Caco-2 (cell line): ENCODE measurements at places on chromosomes 2 and 18. TPM values are rescaled to one million over a fixed set of nuclear protein-coding genes. Genes with fewer than 3 reads are reported as not detected.

- DNase-seq, result no peak
- no peaks in the 10 kb centered on the region for H3K27me3 ChIP-seq
- no peak overlapping the region for H3K27ac ChIP-seq
- H3K4me3 ChIP-seq, result no peak overlapping the region
Observed at GRCh38 chr2:241120440-241120839, 18.4 kb upstream of the MTERF4 start.

The AFF3 gene
- 0.05 and 0.19 TPM in 2 replicates for total RNA-seq

DNA sequence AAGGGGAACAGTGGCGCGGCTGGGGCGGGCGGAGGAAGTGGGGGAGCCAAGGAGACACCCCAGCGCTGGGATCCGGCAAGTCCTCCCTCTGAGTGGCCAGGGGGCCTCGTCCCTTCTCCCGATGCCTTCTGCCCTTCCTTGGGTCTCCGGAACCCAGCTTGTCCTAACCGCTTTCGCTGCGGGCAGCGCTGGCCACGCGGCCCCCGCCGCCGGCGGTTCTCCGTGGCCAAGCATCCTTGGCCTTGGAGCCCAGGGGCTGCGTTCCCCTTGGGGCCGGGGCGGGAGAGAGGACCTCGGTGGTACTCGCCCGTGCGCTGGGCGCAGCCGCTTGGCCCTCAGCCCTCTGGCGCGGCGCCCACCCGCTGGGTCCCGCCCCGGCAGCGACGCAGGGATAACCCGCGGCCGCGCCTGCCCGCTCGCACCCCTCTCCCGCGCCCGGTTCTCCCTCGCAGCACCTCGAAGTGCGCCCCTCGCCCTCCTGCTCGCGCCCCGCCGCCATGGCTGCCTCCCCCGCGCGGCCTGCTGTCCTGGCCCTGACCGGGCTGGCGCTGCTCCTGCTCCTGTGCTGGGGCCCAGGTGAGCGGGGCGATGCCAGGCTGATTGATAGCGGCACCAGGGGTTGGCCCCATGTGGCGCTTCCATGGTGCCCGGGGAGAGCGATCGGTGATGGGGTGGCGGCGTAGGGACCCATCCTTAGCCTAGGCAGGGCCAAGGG is 128.7 kb downstream of the UXS1 start:
- no peaks in the 10 kb centered on the region for H3K27me3 ChIP-seq
- no peak overlapping the region for H3K4me3 ChIP-seq
- no peaks in the 10 kb centered on the region for H3K4me1 ChIP-seq
- no peak overlapping the region for H3K27ac ChIP-seq

GRCh38 chr2:147420947-147421675 is 423.7 kb upstream of the ACVR2A start:
- no peak overlapping the region for H3K4me3 ChIP-seq
- no peaks in the 10 kb centered on the region for H3K36me3 ChIP-seq
- H3K27ac ChIP-seq, result no peak overlapping the region
- no peaks in the 10 kb centered on the region for H3K27me3 ChIP-seq
- no peak for DNase-seq

DNA sequence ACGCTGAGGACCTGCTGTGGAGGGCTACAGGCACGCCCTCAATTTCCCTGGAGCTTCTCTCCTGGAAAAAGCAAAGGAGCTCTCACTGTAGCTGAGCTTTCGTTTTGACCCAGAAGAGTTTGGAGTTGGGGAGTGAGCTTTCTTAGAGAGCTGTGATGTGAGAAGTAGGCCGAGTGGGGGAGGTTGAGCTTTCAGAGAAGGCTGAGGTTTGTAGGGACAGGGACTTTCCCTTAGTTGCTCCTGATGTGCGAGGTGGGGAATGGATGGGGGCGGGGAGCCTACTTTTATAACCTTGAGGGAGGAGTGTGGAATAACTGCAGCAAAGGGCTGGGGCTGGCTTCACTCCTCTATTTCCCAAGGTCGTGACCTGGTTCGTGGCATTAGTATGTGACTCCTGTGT is 47.1 kb downstream of the ZNF532 start:
- H3K27me3 ChIP-seq, result no peaks in the 10 kb centered on the region
- no peak for DNase-seq
- no peaks in the 10 kb centered on the region for H3K36me3 ChIP-seq
- H3K27ac ChIP-seq, result no peak overlapping the region

GRCh38 chr2:73117441-73117840 is 4.7 kb upstream of the RAB11FIP5 start:
- H3K4me1 ChIP-seq, result no peaks in the 10 kb centered on the region
- no peak overlapping the region for H3K4me3 ChIP-seq
- no peak for DNase-seq
- no peaks in the 10 kb centered on the region for H3K36me3 ChIP-seq

DNA sequence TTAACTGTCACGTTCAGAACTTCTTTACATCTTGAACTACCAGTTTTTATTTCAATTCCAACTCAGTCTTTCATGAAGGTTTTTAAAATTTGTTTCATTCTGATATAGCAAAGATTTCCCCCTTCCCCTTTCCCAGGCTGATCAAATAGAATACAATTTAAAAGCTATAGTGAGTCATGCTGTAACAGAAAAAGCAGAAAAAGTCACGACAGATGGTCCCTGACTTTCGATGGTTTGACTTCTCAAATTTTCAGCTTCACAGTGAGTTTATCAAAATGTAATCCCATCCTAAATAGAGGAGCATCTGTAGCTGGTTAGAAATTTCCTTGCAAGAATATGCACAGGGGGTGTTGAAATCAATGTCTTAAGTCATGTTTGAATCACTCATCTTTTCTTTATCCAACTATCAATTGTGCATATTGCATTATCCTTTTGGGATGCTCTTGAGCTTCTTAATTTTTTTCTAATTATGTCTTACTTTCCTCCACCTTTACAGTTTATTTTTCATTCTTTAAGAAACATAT is 500.3 kb downstream of the LRP1B start:
- H3K27ac ChIP-seq, result no peak overlapping the region
- no peaks in the 10 kb centered on the region for H3K27me3 ChIP-seq
- no peak for DNase-seq
- no peaks in the 10 kb centered on the region for H3K4me1 ChIP-seq

DNA sequence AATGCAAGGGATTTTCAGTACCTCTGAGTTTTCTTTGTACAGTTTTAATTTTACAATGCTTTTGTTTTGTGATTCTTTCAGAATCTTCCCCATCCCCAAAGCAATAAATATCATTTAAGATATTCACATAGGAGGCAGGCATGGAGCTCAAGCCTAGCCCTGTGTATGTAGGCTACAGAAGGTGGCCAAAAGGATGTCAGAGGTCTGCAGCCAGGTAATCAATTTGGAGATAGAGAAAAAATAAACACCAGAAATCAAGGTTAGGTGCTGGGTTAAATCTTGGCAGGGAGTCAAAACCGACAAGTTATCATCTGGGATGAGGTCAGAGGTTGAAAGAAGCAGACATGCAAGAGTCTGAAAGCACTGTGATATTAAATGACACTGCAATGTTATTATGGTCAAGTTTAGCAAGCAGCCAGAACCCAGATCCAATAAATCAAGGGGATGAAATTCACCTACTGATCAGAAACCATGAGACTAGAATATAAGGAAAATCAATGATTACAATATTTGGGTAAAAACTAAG is 45.1 kb upstream of the LRP1B start:
- no peak for DNase-seq
- no peaks in the 10 kb centered on the region for H3K27me3 ChIP-seq
- H3K36me3 ChIP-seq, result no peaks in the 10 kb centered on the region
- no peaks in the 10 kb centered on the region for H3K4me1 ChIP-seq
- H3K27ac ChIP-seq, result no peak overlapping the region
- H3K4me3 ChIP-seq, result no peak overlapping the region

GRCh38 chr18:63266888-63267790 is 52.4 kb downstream of the BCL2 start:
- DNase-seq, result no peak
- no peaks in the 10 kb centered on the region for H3K36me3 ChIP-seq
- peak overlapping the region; percentile 47 for H3K27ac ChIP-seq

The LRATD1 gene
- total RNA-seq, result 0.27 and 0.35 TPM in 2 replicates

DNA sequence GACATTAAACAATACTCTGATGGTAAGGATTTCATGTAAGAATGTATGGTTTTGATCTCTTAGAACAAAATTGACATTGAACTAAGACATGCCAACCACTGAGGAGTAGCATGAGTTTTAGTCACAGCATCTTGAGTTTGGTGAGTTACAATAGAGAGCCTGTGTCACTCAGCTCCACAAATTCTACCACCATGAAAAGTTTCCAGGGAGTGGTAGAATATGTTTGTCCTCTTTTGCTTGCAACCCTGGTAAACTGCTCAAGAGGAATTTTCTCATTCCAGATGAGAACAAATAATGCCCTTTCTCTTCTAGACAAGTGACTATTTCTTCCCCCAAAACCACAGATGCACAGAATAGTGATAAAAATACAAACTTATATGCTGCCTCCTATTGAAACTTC is 502.0 kb upstream of the VRK2 start:
- H3K4me3 ChIP-seq, result no peak overlapping the region
- H3K36me3 ChIP-seq, result no peaks in the 10 kb centered on the region
- no peak for DNase-seq

DNA sequence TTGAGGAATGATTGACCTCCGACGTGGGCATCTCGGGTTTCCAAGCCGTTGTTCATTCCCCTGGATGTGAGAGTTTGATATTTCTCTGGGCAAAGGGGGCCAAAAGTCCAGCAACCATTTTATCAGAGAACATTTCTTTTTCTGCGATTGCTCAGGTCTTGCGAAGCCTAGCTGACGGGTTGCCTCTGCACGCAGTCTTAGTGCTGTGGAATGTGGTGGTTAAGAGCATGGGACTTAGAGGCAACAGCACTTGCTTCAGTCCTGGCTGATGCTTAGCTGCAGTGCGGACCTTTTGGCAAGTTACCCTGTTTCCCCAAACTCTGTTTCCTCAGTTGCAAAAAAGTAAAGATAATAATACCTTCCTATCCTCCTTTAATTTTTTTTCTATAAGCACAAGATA is 45.0 kb downstream of the FAP start:
- H3K36me3 ChIP-seq, result no peaks in the 10 kb centered on the region
- no peak overlapping the region for H3K27ac ChIP-seq

- peaks cover 8% of the 10 kb centered on the region; the same call in 1 of the 2 replicates for H3K4me1 ChIP-seq
- no peak overlapping the region for H3K4me3 ChIP-seq
- no peaks in the 10 kb centered on the region for H3K27me3 ChIP-seq
- no peaks in the 10 kb centered on the region for H3K36me3 ChIP-seq
- peak overlapping the region; percentile 27 for H3K27ac ChIP-seq
Observed at GRCh38 chr2:68230241-68231060, 21.9 kb downstream of the PPP3R1 start.

DNA sequence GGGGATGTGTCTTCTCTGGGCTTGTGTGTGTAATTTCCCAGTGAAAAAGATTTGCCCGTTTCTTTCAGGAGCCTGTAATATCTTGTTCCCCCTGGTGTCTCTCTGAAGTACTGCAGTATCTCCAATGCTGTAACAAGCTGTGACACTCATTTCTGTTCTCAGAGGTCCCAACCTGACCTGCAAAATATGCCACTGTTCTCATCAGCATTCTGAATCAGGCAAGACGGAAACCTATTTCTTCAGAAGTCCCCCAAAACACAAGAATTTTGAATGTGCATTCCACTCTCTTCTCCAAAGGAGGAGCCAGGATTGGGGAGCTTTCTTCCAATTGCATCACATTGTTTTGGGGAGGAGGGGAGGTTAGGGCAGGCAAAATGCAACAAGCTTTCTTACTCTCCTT is 77.0 kb upstream of the CNGA3 start:
- no peaks in the 10 kb centered on the region for H3K27me3 ChIP-seq
- H3K27ac ChIP-seq, result no peak overlapping the region
- no peaks in the 10 kb centered on the region for H3K4me1 ChIP-seq

DNA sequence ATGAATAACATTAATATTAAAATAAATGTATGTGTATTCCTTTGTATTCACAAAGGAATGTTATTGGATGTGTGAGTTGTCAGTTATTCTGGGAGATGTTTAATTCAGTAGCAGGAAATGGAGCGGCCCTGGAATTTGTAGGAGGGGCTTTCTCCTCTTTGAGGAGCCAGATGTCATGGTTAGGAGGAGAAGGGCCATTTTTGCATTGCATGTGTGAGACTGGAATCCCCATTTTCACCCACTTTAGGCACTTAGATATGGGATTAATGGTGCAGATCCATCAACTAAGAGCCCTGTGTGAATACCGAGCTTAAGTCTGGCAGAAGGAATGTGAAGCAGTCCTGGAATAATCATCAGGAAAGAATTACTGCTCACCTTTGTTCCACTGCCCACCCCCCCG is 439.2 kb downstream of the PARD3B start:
- H3K4me1 ChIP-seq, result peaks cover 14% of the 10 kb centered on the region
- no peak overlapping the region for H3K4me3 ChIP-seq
- no peaks in the 10 kb centered on the region for H3K36me3 ChIP-seq
- no peak overlapping the region for H3K27ac ChIP-seq
- no peak for DNase-seq

The ABCB11 gene
- total RNA-seq, result not detected in 2 replicates

GRCh38 chr2:85462322-85462721 is 43.8 kb downstream of the SH2D6 start:
- H3K4me1 ChIP-seq, result no peaks in the 10 kb centered on the region
- no peak overlapping the region for H3K27ac ChIP-seq
- no peak overlapping the region for H3K4me3 ChIP-seq
- no peaks in the 10 kb centered on the region for H3K27me3 ChIP-seq
- H3K36me3 ChIP-seq, result no peaks in the 10 kb centered on the region

DNA sequence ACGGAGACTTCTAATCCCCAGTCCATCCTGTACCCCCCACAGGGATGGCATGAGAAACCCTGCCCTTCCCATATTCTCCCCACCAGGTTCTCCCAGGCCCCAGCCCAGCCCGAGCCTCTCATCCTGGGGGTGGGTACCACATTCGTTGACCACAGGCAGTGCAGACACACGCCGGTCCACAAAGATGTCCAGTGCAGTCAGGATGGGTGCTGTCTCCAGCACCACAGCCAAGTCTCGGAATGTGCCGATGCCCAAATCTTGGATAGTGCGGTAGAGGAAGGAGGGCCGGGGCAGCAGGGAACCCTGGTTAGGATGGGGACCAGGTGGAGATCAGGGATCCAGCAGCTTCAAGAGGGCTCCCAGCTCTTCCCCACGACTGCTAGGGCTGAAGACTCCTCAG is 4.8 kb downstream of the PRKAG3 start:
- no peak overlapping the region for H3K27ac ChIP-seq
- H3K27me3 ChIP-seq, result no peaks in the 10 kb centered on the region; the same call in 1 of the 2 replicates
- no peak overlapping the region for H3K4me3 ChIP-seq
- H3K4me1 ChIP-seq, result no peaks in the 10 kb centered on the region
- H3K36me3 ChIP-seq, result no peaks in the 10 kb centered on the region

- no peaks in the 10 kb centered on the region for H3K27me3 ChIP-seq
- H3K27ac ChIP-seq, result no peak overlapping the region
- H3K36me3 ChIP-seq, result no peaks in the 10 kb centered on the region
Observed at GRCh38 chr2:33383855-33384598, 92.4 kb upstream of the RASGRP3 start.

The AKAIN1 gene
- not detected in 2 replicates for total RNA-seq
